Activated CD4-positive, CD25-positive, alpha-beta regulatory T cell (primary cell): ENCODE measurements at places on chromosomes 12 and 14.

- DNase-seq: no peak
These were observed 211.5 kb downstream of the PHLDA1 start for GRCh38 chr12:75820071-75820470.

GRCh38 chr14:104428333-104428851, 151.2 kb upstream of the C14orf180 start:
- DNase-seq: no peak

DNA sequence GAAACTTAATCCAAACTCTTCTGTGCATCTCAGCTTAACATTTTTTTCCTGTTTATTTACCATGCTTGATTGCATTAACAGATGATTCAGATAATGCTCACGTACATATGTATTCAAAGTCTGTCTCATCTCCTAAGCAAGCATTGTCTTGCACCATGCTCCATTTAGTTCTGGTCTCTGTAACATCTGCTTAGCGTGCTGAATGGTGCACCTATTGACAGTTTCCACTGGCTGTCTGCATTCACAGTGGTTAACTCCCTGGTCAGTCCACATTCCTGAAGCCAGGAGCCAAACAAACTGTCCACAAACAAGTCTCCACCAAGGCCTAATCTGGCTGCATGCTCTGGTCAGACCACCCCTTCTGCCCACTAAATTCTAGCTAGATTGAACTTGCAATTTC, 83.9 kb downstream of the KNTC1 start:
- no peak for DNase-seq

DNA sequence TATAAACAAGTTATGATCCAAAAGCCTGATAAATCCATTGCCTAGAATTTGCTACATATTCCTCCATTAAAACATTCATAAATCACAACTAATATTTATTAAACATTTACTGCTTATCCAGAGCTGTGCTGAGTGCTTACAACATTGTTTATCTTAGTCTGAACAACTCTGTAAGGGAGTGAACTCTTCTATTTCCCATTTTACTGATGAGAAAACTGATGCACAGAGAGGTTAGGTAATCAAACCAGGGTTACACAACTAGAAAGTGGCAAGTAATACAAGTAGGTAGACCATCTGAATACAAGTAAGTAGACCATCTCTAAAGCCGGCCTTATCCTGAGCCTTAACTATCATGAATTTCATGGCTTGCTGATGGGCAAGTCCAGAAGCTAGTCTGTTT, 39.5 kb downstream of the WASHC3 start:
- no peak for DNase-seq

DNA sequence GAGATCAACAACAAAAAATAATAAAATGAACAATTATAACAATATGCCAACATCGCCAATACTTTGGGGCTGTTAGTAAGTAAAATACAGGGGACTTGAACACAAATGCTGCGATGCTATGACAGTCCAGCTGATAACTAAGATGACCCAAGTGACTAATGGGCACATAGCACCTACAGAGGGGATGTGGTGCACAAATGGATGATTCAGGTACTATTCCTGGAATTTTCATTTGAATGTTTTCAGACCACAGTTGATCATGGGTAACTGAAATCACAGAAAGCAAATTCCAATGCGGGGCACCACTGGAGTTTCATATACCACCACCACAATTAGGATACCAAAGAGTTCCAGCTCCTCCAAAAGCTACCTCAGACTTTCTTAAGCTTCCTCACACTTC, 82.9 kb downstream of the RCOR1 start:
- DNase-seq: no peak

DNA sequence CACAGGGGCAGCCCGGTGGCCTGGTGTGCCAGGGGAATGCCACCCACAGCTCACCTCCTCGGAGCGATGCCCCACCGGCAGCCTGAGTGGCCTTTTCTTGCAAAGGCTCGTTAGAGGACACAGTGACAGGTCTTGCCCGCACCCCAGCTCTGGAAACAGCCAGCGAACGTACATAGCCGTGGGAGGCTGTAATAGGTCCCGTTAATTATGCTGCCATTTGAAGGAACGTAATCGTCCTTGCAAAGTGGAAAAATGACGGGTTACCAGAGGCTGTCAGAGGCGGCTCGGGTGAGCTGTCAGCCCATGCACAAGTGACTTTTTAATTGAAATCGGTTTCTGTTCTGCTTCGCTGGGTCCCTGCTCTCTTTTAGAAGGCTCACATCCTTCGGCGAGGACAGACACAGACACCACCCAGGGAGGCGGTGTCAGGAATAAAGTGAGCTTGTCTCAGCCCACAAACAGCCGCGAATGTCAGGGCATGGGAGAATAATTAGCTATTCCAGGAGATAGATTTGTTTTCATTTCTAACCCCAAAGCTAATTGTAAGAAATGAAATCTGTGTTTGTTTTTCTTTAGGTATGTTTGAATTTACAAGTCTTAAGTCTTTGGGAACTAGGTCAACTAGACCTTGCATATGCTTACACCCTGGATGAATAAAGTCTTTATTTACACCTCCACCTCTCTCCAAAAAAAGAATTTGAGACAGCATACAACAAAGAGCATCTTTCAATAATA, 77.2 kb upstream of the RFLNA start:
- no peak for DNase-seq

GRCh38 chr12:123263196-123263817, 8.3 kb downstream of the CDK2AP1 start:
- DNase-seq: no peak

- DNase-seq: no peak
These were observed 71.9 kb downstream of the SDR9C7 start for GRCh38 chr12:56862264-56862663.

- DNase-seq: no peak
These were observed 225.2 kb downstream of the ETNK1 start for GRCh38 chr12:22850185-22850584.

- DNase-seq: no peak
These were observed 780 bp downstream of the TBC1D15 start for GRCh38 chr12:71840231-71840847.

- DNase-seq: no peak
These were observed 443.9 kb downstream of the TMEM132D start for GRCh38 chr12:129459886-129460285.

- DNase-seq: no peak
These were observed 257.6 kb downstream of the EGLN3 start for GRCh38 chr14:33693237-33693636.

DNA sequence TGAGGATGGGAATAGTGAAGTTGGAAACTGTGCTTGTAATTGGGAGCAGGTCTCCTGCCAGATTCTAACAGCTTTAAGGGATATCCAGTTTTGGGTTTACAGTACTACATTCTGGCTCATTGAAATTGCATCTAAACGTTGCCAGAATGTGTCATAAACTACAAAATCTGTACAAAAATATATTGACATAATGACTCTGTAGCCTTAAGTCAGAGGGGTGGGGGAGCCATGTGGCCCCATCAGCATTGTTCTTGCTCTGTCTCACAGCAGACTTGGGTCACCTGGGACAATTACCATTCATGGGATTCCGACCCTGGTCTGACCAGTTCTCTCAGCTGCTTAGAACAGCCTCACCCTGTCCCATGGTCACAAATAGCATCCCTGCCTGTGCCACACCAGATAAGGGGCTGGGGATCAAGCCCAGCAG, 43.3 kb upstream of the MED13L start:
- DNase-seq: no peak

GRCh38 chr14:29627137-29627536, 300.5 kb downstream of the PRKD1 start:
- no peak for DNase-seq

DNA sequence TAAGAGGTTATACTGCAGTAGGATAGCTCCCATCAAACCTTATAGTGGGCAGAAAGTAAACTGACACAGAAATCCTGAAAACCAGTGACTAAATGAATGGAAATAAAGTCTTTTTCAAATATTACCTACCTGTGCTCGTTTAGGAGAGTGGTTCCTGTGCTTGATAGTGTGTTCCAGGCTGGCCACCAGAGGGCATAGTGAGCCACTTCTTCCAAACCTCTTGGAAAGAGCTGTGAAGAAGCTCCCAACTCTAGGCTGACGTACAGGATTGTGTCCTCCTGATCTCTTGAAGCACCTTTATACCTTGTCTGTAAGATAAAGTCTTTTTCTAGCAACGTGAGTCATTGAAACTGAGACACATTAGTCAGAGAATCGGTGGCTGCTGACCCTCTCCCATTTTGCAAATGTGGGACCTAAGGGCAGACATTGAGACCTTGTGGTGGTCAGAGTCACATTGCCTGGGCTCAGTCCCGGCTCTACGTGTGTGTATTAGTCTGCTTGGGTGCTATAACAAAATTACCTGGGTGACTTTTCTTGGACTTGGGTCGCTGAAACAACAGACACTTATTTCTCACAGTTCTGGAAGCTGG, 17.6 kb downstream of the TDP1 start:
- peak; percentile 6 for DNase-seq

DNA sequence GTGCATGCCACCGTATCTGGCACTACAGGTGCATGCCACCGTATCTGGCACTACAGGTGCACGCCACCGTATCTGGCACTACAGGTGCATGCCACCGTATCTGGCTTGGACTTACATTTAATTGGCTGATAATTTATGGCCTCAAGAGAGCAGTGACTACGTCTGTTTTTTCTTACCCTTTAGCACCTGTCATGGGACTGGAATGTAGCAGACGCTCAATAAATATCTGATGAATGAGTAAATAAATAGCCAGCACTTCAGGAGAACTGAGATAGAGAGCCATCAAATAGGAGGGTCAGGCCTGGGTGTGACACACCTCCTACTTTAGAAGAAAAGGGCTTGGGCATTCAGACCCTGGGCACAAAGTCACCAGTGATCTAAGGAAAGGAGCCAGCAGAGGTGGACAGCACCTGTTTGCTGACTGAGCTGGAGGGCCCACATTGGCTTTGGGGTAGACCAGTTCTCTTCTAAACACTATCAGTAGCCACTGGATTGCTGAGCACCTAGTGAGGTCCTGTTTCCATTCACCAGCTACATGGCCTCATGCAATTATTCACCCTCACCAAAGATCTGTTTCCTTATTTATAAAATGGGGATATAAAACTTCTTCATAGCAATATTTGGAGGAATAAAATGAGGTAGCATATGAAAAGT, 50.1 kb downstream of the RFX4 start:
- no peak for DNase-seq

DNA sequence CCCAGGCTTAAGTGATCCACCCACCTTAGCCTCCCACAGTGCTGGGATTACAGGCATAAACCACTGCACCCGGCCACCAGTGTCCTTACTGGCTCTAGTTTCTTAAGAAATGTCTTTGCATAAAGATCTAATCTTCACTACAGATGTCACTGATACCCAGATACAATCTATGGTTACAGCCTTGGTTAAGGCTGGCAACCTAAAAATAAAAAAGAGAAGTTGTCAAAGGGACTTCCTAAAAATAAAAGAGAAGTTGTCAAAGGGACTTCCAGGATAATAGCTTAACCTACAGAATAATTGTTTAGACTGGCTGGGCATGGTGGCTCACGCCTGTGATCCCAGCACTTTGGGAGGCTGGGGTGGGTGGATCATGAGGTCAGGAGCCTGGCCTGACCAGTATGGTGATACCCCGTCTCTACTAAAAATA, 27.6 kb downstream of the ETFBKMT start:
- no peak for DNase-seq

DNA sequence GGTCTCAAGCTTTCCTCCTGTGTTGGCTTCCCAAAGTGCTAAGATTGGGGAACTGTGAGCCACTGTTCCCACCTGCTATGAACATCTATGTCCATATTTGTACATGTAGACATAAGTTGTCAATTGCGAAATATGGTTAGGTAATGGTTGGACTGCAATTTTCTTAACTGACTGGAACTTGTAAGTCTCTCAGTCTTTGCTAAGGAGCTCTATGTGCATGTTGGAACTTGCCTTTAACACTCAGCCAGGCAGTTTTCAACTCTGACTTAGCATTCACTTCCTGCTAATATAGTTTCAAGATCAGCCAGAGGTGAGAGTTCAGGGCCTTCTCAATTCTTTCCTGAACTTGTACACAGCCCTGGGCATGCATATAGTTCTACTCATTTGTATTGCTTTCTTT, 44.5 kb upstream of the EEA1 start:
- DNase-seq: no peak

GRCh38 chr14:64968167-64968566, 4.0 kb downstream of the RAB15 start:
- no peak for DNase-seq
